NCI-H226 (cell line): ENCODE measurements at places on chromosomes 3 and 15.
A peak's percentile ranks its signal among the peaks of the same experiment; 100 is the strongest.

DNA sequence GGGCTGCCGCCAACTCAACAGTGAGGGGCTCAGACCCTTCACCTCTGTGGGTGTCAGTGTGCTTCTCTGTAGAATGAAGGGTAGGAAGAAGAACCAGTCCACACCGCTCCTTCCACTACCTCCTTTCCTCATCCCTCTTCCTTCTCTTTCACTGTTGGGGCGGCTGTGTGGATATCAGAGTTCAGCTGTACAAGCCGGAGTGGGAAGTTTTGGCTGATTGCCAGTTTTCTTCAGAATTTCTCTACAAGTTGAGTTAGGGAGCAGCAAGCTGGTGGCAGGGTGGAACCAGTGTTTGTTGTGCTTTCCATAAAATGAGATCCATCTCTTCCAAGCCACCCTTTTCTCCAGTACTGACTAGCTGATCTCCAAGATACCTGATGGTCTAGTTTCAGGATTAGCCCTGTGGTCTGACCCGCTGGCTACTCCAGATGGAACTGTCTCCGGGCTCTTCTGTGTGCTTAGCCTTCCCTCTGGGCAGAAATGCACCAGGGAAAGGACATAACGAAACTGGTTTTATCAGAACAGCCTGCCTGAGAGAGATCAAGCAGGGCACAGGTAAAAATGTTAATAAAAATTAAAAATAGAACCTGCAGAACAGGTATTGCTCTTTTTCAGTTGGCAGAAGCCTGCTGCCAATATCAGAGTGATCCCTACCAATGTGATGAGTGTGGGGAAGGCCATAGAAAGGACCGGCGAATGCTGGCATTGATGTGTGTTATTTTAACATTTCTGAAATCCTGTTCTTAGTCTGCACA lies 169.9 kb upstream of the TSC22D2 start:
- peak; percentile 1 for DNase-seq

GRCh38 chr3:186277268-186277909 lies 84.6 kb downstream of the DGKG start:
- DNase-seq = no peak

DNA sequence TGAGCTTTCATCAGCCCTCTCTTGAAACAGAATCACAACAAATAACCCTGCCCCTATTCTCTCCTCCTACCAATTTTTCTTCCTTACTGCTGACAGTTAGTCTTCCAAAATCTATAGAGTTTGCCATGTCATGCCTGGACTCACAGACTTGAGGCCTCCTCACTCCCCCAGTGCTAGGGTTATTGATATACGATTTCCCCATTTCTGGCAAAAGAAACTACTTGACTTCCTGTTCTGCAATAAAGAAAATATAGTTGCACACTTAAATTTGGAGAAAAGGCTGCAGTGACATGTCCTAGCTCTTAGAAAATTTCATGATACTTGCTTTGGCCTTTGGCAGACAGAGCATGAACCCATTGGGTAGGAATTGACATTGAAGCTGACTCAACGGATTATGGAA lies 75.9 kb downstream of the CYP19A1 start:
- no peak for DNase-seq

DNA sequence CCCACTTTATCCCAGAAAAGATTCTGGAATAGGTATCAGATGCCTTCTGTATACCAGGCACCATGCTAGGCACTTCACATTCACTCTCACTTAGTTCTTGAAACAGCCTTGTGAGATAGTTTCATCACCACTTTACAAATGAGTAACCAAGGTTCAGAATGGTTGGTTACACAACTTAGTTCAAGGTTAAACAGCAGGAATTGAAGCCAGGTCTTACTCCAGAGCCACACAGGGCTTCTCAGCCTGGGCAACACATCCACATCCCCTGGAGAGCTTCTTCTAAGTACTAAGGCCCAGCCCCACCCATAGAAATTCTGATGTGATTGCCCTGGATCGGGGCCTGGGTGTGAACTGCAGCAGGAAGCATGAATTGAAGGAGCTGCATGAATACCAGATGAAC lies 18.6 kb downstream of the WHAMM start:
- DNase-seq = no peak

GRCh38 chr3:118970819-118971218 lies 63.8 kb downstream of the IGSF11 start:
- no peak for DNase-seq

- no peak for DNase-seq
Measured at GRCh38 chr3:17258823-17259436, 374.2 kb downstream of the PLCL2 start.

GRCh38 chr3:72872183-72872582 lies 15.7 kb upstream of the GXYLT2 start:
- no peak for DNase-seq

DNA sequence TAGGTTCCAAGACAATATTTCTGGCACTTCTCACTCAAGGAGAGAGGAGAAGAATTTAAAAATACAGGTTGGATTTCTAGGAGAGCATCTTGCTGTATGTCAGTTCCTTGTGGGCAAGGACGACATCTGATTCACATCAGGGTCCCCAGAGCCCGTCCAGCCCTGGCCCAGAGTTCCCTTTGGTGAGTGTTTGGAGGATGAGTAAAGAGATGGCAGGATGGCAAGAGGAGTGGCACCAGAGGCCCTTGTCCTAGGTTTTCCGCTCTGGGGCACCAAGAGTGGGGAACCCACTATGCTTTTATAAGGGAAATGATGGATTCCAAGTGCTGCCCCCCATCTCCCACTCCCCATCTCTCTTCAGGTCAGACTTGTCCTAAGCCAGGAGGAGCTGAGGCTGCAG lies 181.8 kb downstream of the TBC1D2B start:
- DNase-seq = no peak

GRCh38 chr3:83189634-83190033 lies 1428.2 kb upstream of the GBE1 start:
- DNase-seq = no peak

- no peak for DNase-seq
Measured at GRCh38 chr15:65287520-65287855, 805 bp upstream of the PARP16 start.

GRCh38 chr3:176840641-176841286 lies 356.5 kb downstream of the TBL1XR1 start:
- no peak for DNase-seq

- no peak for DNase-seq
Measured at GRCh38 chr3:18064586-18064985, 322.2 kb upstream of the TBC1D5 start.

- DNase-seq = no peak
Measured at GRCh38 chr3:15440891-15441290, 13.5 kb downstream of the EAF1 start.

DNA sequence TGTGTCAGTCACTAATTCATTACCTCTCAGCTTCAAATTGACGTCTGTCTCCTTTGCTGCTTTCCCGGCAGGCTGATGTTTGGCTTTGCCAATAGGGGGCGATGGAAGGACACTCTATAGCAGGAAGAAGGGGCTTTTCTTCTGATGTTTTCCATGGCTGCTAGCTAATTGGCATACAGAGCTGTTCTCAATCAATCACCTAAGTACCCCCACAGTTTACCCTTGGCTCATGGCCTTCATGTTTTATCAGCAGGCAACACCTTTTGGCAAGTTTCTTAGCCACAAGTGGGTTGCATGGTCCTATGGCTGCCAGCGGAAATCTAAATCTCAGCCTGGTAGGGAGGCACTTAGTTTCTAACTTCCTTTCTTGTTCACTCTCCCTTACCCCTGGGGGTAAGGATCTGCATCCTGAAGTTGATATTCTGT lies 45.0 kb downstream of the ESYT3 start:
- DNase-seq = no peak

DNA sequence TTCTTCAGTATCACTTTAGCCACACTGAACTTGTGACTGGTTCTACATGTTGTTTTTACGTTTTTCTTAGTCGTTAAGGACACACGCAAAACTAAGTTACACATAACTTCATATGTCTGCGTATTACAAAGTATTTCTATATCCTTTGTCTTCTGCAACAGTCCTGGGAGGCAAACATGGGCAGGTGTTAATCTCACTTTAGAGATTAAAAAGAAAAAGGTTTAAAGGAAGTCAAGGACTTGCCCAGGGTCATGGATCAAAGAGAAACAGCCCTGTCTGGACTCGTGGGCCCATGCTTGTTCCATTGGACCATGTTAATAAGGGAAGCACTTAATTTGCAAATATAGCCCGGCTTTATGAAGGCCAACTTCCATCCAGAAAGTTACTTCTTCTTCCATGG lies 98.6 kb upstream of the LPP start:
- no peak for DNase-seq

DNA sequence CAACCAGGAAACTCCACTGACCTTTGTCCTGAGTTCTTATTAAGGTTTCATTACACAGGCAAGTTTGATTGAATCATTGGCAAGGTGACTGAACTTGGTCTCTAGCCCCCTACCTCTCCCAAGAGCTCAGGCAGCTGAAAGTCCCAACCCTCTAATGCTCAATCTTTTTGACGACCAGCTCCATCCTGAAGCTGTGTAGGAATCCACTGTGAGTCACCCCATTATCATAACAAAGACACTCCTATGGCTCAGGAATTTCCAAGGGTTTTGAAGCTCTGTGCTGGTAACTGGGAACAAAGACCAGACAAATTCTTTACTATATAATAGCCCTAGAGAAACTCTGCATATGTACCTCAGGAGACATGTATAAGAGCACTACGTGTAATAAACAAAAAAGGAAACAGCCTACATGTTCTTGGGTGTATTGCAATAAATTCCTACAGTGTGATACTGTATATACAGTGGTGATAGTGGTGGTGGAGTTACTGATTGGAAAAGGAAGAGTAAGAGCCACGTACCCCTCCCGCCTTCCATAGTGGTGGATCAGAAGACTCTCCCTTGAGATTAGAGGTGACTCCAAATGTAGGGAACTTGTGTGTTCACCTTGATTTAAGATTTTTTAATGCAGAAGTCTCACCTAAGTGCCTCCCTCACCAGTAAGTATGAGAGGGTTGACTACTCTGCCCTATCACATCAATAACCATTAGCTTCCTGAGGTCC lies 116.6 kb downstream of the ST8SIA2 start:
- DNase-seq = no peak

DNA sequence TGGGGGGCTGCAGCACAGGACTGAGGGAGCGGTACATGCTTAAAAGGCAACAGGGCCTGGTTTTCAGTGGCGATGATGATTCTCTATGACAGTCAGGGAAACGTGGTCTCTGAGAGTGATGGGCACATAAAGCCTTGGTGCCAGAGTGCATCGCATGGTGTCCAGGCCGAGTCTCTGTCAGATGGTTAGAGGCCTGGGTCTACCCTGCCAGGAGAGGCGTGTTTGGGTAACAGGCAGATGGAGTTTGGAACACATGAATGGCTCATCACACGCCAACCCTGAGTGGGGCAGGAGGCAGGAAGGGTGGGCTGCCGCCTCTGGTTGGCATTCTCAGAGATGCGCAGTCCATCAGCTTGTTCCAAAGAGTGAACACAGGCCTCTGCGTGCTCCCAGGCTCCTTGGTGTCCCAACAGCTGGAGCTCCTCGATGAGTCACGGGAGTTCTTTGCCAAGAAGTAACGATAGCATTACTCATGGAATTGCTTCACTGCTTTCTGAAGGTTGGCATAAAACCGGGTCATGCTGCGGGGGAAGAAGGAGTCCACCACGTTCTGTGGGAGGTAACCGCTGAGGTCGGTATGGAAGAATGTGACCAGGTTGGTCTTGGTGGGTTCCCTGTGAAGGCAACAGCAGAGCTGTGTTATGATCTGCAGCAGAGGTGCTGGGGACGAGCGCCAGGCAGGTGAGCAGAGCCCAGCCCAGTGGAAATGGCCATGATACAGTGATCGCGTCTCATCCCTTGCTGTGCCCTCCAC lies 11.0 kb downstream of the STARD5 start:
- peak; percentile 100 for DNase-seq

- DNase-seq = no peak
Measured at GRCh38 chr15:70047386-70048197, 50.1 kb downstream of the TLE3 start.

DNA sequence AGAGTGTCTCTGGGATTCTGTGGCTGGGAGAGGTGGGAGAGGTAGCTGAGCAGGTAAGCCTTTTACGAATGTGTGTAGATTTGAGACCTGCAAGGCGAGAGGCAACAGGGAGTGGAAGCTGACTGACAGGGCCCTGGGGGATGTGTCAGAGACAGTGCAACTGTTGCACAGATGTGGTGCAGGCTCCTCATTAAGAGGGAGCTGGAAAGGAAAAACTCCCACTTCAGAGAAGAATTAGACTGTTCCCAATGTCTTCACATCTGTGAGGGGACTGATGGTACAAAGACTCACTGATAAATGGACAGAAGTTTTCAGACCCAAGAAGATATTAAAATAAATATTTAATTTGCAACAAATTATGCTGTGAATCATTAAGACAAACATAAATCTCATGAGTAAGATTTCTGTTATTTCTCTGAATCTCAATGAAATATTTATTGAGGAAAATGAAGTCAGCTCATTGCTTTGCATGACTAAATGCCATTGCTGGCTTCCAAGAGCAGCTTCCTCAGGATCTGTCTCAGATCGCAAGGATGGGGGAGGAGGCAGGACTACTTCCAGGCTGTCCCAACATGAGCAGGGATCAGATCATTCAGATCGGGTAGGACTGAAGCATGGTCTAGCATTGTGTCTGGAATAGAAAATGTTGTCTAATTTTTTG lies 127.3 kb upstream of the ROPN1 start:
- no peak for DNase-seq

- DNase-seq = no peak
Measured at GRCh38 chr15:78244101-78244500, 9.7 kb upstream of the ACSBG1 start.

DNA sequence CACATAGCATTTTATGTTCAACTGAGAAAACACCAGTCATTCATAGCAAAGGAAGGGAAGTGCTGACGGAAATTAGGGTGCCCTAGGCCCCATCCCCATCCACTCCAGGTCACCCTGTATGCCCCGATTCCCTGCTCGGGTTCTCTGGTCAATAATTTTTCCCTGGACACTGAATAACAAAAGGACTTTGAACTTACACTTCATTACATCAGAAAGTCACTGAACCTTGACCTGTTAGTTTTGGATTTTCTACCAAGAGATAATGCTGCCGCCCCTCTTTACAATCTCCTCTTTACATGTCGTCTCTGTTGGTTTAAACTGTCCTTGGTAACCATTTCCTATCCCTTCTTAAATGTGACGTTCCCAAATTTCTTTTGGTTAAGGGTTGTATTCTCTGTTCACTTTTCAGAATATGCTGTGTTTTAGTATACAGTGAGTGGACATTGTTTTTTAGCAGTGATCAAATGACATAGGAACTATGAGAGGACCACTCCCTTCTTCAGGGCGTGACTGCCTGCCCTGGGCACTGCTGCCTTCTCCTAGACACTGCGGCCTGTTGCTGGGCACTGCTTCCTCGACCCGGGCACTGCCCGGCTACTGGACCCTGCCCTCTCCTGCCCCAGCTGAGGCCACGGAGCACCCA lies 13.6 kb upstream of the AHSG start:
- no peak for DNase-seq

DNA sequence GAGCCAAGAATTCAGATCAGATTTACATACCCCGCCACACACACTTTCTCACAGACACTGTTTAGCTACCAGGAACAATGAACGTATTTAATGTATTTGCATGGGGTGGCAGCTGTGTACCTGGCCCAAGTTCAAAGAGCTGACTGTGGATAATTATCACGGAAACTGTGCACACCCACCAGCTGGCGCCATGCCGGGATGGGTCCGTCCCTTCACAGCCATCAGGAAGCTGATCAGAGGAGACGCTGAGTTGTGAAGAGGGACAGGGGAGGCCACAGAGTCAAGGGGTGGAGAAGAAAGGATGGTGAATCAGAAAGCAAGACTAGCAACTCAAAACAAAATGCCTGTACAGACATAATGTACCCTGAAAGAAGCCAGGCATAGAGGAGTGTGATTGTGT lies 13.1 kb upstream of the PLA2G4D start:
- DNase-seq = no peak

- no peak for DNase-seq
Measured at GRCh38 chr15:38228618-38229017, 24.0 kb upstream of the SPRED1 start.
